ENCODE measurements at places on chromosomes 12 and 14.

- DNase-seq, result no peak
Measured at GRCh38 chr12:68003777-68004176, 14.5 kb downstream of the IFNG-AS1 start.

GRCh38 chr14:20191396-20191795 is 700 bp downstream of the OR11G2 start:
- DNase-seq, result no peak

DNA sequence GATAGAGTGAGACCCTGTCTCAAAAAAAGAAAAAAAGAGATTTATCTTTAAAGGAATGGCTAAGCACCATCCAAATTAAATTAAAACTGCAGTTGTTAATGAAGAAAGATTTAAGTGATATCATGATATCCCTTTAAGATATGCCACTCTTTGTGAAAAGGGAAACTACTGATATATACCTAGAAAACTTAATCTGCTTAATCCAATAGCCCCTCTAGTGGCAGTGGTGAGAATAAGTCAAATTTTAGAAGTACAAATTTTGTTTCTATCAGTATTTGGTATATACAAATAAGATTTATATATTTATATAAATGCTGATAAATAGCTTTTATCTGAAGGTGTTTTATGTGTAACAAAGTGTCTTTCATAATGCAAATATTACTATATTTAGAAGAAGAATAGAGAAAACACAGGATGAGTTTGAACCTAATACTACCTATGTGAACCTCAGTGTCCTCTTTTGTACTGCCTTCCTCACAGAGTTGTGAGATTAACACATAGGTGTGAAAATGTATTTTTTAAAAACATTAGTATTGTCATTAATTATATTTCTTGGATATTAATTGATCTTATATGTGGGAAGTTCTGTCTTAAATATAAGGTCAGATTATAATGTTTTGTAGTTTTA is 51.4 kb upstream of the GARIN2 start:
- DNase-seq, result no peak

- DNase-seq, result no peak
Measured at GRCh38 chr12:92276276-92276675, 130.6 kb upstream of the BTG1 start.

DNA sequence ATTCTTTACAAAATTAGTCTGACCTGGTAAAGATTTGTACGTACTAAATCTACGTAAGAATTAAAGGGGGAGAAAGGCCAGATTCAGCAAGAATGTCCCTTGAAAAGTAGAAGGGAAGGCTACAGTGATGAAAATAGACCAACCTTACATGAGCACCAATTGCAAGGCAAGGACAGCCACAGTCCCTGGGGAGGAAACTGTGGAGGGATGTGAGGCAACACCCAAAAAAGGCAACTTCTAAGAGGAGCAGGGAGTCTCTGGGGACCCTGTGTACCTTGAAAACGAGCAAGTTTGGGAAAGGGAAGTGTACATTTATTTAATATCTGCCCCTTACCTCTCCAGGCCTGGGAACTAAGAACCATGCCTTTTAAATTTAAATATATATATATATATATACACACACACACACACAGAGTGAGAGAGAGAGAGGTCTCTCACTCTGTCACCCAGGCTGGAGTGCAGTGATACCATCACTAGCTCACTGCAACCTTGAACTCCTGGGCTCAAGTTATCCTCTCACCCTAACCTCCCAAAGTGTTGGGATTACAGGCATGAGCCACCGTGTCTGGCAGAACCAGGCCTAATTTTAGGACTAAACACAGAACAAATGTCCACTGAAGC is 56.4 kb downstream of the TMCC3 start:
- DNase-seq, result no peak

- DNase-seq, result no peak
Measured at GRCh38 chr12:54417712-54418440, 1.2 kb downstream of the ITGA5 start.

- DNase-seq, result no peak
Measured at GRCh38 chr14:40694023-40694422, 912.7 kb upstream of the LRFN5 start.

DNA sequence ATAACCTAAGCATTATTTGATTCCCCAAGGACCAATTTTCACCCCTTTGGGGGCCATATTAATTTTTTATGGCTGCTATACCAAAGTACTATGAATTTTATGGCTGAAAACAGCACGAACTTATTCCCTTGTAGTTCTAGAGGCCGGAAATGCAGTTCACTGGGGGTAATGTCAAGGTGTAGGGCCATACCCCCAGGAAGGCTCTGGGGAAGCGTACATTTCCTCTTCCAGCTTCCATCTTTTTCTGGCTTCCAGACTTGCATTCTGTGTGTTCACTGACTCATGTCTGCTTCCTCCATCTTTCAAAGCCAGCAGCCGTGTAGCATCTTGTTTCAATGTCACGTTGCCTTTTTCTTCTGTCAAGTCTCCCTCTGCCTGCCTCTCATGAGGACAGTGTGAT is 133.5 kb downstream of the BICD1 start:
- DNase-seq, result no peak

- DNase-seq, result no peak
Measured at GRCh38 chr12:69039911-69040310, 106.9 kb upstream of the CPM start.

DNA sequence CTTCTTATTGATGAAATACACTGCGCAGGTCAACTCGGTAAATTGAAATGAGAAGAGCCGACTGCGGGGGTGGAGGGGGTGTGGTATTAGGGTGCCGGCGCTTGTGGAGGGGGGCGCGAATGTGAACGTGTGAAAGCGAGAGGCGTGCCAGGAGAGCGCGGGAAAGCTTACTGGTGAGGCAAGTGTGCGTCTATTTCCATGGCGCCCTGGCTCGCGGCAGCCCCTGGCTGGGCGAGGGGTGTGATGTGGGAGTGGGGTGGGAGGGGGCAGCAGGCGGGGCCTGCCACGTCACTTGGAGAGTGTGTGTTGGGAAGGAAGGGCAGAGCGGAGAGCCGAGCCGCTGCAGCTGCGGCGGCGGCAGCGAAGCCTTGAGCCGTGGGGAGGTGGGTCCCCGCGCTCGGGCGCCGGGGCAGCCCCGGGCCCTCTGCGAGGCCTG is 88.8 kb downstream of the GALNT8 start:
- DNase-seq, result no peak

DNA sequence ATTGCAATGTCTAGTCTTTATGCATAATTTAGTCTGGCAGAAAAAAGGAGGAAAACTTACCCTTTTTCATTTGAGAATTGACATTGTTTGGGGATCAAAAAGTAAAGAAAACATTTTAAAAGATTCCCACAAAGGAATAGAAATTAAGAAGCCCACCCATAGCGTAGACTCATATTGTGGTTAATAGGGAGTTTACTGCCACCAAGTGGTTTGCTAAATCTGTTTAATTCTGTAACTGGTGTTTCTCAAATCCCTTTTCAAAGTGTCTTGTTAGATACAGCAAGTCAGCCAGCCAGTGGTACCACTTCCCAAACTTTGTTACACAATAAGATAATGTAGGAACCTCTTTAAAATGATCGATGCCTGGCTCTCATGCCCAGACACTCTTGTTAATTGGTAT is 180.3 kb downstream of the IPO8 start:
- no peak for DNase-seq

GRCh38 chr14:51860164-51860824 is at the start of gene GNG2:
Gene GNG2 (plus strand): TSS chr14:51860612. CDS start chr14:51950679, 90,067 bp downstream.
- no peak for DNase-seq

DNA sequence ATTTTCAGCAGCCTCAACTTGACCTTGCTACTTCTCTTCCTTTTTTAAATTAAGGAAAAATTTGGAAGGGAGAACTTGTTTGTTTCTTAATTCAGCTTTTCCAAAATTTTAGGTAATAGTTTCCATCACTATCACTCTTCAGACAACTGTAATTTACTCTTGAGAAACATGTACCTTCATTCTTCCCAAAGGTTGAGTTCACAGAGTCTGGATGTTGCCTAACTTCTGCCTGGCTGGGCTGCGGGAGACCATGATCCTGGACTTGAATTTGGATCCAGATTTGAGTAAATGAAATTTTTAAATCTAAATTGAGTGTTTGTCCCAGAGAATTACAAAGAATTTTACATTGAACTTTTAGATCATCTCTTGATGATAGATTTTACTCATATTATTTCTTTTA is 193.1 kb downstream of the CCDC91 start:
- DNase-seq, result no peak

DNA sequence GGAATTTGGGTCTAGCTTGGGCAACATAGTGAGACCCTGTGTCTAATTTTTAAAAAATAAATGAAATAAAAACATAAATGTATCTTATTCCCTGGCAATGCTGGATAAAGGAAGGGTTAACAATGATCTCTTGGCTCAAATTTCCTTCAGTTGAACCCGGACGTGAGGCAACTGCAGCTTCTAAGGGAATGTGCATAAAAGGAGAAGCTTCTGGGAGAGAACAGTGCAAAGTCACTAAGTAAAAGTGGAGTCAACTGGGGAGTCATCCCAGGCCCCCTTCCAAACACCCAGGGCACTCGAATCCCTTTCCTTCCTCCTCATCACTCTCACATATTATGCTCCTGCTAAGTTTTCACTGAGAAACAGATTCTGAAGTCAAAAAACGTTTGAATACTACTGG is 147.3 kb downstream of the PPM1H start:
- no peak for DNase-seq

DNA sequence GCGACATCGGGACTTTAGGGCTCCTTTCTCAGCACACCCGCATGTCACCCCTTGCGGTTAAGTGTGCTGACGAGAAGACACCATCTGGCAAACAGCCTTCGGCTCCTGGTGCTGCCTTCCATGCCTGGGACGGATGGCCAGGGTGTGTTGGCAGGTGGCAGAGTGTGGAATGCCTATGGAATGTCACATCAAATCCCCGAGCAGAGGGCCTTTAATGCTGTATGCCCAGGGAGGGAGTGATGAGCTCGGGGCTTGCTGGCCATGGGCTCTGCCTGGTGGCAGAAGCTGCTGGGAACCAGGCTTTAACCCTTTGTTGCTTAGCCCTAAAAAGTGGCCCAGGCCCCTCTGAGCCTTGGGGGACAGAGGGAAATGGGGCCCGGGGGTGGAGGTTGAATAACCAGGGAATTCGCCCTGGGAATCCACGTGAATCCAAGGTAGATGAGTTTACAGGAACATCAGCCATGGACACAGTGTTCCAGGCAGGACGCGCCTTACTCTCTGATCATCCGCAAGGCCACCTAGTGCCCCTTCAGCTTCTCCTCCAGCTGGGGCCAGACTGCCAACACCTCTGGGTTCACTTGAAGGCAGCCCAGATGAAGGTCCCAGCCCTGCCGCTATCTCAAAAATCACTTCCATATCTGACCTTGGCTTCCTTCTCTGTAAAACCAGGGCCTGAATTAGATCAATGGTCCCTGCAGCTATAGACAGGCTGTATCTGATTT is 17.4 kb downstream of the FAM181A start:
- no peak for DNase-seq

All from HS-27A (cell line).